ENCODE measurements at places on chromosomes 2 and 18. TPM values are rescaled to one million over a fixed set of nuclear protein-coding genes. Genes with fewer than 3 reads are reported as not detected.

Gene SCN2A
- not detected for total RNA-seq

Gene PXDN
- 1.3 TPM for total RNA-seq

Gene CAPN14
- total RNA-seq: 0.55 TPM

Gene AKAIN1
- total RNA-seq: not detected

Gene NGEF
- total RNA-seq: not detected

Gene GDF7
- total RNA-seq: 0.28 TPM

Gene POTEE
- total RNA-seq: 0.09 TPM

Gene LGALSL
- total RNA-seq: 0.26 TPM

Gene AGXT
- total RNA-seq: 0.76 TPM

Gene HOXD12
- not detected for total RNA-seq

Gene SERPINB5
- not detected for total RNA-seq

Gene BZW1
- total RNA-seq: 133 TPM

Gene GCG
- total RNA-seq: not detected

Gene MALL
- total RNA-seq: 0.39 TPM

Gene EGR4
- not detected for total RNA-seq

Gene LDLRAD4
- total RNA-seq: 71.4 TPM

Gene SIX3
- not detected for total RNA-seq

Gene NOSTRIN
- total RNA-seq: 0.82 TPM

Gene PIEZO2
- 0.05 TPM for total RNA-seq

Gene KLHL29
- total RNA-seq: 2.5 TPM
